ENCODE measurements at places on chromosomes 6 and 20.

DNA sequence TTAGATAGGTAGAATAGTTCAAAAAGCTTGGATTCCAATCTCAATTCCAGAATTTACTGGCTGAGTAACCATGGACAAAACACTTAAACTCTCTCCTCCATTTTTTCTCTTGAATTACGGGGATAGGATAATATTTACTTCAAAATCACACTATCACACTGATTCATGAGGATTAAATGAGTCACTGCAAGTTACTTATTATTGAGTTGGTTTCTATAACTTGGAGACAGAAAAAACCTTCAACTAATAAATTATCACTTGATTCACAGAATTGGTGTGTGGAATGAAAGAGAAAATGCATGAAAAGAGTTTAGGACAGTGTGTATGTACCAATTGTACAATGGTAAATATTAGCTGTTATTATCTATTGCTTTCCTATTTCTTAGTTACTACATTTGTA lies 585.2 kb downstream of the PHF3 start:
- no peak for DNase-seq

GRCh38 chr6:151679081-151679480 lies 128.4 kb upstream of the ESR1 start:
- no peak for DNase-seq

GRCh38 chr6:117411474-117411873 lies 14.3 kb downstream of the ROS1 start:
- no peak for DNase-seq

DNA sequence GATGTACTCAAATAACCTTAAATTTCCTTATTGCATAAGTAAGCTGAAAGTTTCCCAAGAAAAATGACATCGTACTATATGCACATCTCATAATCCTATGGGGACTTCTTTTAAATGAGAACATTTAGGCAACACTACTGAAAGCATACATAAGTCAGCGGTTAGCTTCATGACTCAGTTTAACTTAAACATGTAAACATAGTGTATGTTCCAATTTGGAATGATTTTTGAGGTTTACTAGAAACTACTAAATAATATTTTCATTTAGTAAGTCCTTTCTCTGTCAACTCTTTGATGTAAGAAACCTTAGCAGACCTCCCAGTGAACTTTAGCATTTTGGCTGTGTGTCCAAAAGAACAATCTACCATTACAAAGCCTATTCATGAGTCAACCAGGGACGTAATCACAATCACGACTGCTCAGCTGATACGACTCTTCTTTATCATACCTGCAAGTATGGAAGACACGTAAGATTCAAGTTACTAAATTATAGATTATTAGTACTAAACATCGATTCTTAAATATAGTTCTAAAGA lies 19.3 kb downstream of the HIVEP2 start:
- no peak for DNase-seq

DNA sequence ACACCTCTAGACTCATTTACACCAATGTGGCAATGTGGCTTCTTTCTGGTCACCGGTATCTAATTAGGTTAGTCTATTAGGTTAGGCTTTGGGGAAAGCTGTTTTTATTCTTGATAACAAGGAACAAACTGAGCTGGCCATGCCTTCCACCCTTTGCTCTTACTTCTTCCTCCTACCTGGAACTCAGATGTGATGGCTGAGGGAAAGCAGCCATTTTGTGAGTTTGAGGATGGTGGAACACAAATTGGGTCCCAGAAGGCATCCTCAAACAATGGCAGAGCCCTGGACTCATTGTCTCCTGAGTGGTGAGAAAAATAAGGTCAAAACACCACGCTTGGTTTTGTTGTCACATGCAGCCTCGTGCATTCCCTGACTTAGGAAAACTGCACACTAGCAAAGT lies 7.7 kb downstream of the CDH4 start:
- no peak for DNase-seq

- no peak for DNase-seq
Observed at GRCh38 chr20:33636776-33637175, 25.4 kb upstream of the C20orf144 start.

DNA sequence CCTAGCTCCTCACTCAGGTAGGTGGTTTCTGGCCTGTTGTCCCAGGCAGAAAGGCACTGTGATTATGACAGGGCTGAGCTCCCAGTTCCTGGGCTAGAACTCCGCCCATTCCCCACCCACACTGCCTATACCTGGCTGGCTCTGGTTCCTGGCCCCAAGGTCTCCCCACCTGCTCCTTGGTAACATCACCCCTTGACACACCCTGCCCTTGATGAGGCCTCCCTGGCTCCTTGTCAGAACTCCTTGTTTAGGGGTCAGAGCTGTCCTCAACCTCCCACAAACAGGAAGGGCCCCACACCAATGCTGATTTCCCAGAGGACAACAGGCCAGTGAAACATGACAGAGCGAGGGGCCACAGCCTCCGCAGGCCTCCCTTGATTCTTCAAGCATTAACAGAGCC lies 15.5 kb upstream of the MYMX start:
- no peak for DNase-seq

DNA sequence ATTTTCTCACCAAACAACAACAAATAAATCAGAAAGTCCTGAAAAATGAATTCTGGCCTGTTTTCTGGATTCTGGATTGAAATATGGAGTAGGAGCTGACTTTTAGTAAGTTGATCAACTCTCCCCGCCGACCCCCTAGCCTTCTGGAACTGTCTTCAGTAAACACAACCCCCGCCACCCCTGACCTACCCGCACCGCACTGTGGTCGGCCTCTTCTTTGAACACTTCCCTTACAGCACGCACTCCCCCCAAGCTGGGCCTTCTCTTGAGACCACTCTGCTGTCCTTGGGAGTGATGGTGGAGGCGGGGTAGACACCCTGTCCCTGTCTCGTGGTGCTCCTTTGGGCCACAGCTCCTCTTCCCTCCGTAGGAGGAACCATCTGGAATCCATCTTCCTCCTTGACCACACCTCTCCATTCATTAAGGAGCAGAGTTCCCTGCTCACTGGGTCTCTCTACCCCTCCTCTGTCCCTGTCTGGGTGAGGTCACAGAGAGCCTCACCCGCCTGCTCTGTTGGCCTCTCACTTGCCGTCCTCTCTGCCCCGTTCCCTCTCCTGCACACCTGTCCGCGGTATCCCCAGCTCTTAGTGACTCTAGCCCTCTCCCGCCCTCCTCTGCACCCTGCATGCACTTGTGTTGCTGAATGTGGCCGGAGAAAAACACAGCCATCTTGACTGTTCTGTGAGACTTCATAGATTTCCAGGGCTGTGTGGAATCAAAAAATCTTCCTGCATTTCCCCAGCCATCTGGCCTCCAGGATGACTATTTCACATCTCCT lies 19.1 kb downstream of the SYNJ2 start:
- DNase-seq: no peak

- DNase-seq: no peak
Observed at GRCh38 chr6:166166314-166167257, 1.1 kb downstream of the TBXT start.

DNA sequence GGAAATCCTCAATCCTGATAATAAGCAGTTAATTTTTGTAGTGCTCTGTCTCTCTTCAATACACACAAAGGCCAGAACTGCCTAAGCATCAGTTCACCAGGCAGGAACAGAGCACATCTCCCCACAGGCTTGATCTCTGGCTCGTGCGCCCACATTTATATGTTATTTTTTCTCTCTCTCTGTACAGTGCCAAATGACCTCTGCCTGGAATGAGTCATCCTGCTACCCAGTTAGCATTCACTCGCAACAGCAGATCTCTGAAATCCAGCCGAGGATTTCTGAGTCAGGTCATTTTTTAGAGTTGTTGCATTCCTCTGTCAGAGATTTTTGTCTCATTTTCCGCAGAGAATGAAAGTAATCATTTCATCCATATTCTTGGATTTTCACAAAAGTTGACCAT lies 107.1 kb downstream of the COL12A1 start:
- no peak for DNase-seq

DNA sequence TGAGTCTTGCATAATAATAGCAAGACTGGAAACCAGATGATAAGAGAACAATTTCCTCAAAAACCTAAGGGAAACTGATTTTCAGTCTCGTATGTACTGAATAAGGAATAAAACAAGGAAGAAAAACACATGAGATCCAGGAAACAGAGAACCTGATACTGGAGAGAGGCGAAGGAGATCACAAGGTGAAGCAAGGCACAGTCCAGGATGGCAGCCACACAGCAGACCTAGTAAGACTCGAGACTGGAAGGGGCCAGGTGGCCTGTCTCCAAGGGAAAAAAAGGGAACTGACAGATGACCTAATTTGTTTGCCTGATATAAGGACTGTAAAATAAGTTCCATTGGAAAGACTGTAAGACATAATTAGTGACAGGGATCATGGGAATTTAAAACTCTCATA lies 71.1 kb downstream of the TASP1 start:
- DNase-seq: no peak

DNA sequence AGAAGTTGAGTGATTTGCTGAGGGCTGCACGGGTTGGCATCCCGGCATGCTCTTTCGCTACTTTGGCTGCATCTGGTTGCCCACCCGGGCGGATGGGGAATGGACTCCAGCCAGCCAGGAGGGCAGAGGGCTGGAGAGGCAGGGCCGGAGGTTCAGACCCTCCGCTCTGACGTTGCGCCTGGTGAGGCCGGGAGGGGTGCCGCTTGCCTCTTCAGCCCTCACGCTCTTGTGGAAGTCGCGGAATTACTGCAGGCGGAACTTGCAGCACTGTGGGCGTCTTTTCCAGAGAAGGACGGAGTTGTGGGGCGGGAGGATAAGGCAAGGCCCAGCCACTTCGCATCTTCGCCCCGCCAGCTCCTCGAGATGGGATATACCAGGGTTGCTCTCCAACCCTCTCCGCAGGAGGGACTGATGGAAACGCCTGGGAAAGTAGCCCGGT lies 656 bp downstream of the RTEL1 start:
- no peak for DNase-seq

- no peak for DNase-seq
Observed at GRCh38 chr6:52312461-52312860, 27.9 kb upstream of the MCM3 start.

GRCh38 chr6:65199683-65200082 lies 507.3 kb downstream of the EYS start:
- no peak for DNase-seq

- no peak for DNase-seq
Observed at GRCh38 chr6:1747003-1747402, 137.3 kb downstream of the FOXC1 start.

DNA sequence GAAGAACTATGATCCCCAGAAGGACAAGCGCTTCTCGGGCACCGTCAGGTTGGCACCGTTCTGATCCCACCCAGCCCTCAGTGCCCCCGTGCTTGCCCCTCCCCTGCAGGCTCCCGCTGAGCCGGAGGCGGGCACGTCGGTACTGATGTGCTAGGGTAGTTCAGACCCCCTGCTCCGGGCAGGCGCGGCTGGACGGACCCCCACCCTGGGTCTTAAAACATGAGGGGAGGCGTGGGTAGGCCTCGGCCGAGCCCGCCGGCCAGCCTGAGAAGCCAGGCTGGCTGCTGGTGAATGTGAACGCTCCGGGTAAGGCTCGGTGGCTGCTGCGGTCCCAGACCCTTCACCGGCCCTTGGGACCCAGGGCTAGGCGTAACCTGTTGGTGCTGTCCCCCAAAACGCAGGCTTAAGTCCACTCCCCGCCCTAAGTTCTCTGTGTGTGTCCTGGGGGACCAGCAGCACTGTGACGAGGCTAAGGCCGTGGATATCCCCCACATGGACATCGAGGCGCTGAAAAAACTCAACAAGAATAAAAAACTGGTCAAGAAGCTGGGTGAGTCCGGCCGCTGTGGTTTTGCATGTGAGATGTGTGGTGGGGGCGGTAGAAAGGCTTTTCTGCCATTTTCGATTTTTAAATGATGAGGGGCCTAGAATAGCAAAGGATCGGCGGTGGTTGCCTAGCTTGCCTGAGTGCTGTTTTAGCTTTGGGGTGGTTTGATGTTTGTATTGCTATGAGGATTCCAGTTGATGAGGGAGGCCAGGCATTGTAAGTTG lies 964 bp downstream of the RPL10A start:
- DNase-seq: no peak

DNA sequence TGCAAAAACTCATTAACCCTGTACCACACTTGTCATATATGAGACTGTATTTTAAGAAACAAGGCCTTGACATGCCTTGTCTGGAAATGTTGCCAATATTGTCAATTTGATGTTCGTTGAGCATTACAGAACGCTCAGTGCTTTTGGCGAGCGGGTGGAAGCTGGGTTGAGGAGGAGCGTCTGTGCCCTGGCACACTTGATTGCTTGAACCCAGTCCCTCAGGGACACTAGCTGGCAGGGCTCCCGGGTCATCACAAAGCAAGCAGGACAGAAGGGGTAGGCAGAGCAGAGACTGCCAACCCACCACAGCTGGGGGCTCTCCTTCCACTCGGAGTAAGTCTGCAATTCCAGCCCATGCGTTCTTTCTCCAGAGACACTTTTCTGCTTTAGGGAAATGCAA lies 286.3 kb downstream of the KHDC1L start:
- no peak for DNase-seq

DNA sequence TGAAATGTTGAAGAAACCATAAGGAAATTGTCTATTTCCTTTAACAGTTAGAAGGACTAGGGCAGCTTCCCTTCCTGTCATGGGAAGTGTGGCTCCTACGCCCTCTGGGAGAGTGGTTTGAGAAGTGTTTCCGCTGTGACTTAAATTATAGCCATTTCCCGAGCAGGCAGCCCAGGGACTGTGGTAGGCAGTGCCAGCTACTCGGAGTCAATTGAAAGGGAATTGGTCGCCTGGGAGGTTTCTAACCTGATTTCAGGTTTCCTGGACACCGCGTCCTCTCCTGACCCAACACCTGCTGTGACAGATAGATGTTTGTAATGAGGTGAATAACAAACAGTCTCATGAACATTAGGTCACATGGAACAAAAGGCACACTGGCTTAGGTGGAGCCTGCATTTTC lies 256.1 kb upstream of the PLCB4 start:
- no peak for DNase-seq

GRCh38 chr6:4871825-4872224 lies 95.6 kb downstream of the CDYL start:
- DNase-seq: no peak

DNA sequence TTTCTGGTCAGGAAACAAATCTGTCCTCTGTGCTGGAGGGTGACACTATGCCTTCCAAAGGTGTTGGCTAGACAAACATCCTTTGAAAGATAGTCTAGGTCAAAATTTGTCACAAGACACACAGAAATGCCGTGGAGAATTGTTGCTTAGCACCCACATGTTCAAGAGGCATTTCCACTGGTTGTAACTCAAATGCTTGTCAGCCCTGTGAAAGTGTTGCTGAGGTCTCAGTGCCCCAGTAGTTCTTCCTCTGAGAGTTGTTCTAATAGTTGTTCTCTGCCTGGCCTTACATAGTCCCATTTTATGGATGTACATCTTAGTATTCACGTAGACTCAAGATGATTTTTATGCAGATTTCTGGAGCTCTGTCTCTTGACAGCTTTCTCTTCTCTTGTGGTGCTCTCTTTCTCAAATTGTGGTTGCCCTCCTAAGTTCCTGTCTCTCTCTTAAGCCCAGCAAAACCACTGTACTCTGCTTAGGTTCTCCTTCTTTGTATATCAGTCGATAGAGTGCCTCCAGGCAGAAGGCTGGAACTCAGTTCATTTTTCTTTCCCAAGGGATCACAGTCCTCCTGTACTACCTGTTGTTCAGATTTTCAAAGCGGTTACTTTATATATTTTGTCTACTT lies 39.5 kb upstream of the REV3L start:
- peak; percentile 18 for DNase-seq
